Motor neuron (in vitro differentiated cells): ENCODE measurements at places on chromosomes 16 and 17. TPM values are rescaled to one million over a fixed set of nuclear protein-coding genes. Genes with fewer than 3 reads are reported as not detected.
A peak's percentile ranks its signal among the peaks of the same experiment; 100 is the strongest.

MLLT6 gene
- total RNA-seq: 19.4 and 20.7 TPM in 2 replicates

GRCh38 chr17:40351359-40352236, 12.9 kb downstream of the GJD3 start:
- ATAC-seq: no peak

DNA sequence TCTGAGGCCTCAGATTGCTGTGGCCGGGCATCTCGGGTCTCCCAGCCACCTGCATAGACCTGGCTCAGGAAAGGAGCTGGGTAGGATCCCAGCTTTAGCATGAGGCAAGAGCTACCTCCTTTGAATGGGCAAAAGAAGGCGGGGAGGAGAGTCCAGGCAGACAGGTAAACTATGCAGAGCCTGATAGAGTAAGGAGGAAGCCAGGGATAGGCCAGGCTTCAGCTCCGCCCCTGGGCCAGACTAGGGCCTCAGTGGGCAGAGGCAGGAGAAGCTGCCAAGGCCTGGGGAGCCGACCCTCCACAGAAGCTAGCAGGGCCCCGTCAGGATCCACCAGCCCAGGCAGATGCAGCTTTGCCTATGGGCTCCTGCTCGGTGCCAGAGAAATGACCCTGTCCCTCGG, 22.6 kb upstream of the UBE2G1 start:
- no peak for ATAC-seq

ABCA8 gene
- 81.8 and 106 TPM in 2 replicates for total RNA-seq

DNA sequence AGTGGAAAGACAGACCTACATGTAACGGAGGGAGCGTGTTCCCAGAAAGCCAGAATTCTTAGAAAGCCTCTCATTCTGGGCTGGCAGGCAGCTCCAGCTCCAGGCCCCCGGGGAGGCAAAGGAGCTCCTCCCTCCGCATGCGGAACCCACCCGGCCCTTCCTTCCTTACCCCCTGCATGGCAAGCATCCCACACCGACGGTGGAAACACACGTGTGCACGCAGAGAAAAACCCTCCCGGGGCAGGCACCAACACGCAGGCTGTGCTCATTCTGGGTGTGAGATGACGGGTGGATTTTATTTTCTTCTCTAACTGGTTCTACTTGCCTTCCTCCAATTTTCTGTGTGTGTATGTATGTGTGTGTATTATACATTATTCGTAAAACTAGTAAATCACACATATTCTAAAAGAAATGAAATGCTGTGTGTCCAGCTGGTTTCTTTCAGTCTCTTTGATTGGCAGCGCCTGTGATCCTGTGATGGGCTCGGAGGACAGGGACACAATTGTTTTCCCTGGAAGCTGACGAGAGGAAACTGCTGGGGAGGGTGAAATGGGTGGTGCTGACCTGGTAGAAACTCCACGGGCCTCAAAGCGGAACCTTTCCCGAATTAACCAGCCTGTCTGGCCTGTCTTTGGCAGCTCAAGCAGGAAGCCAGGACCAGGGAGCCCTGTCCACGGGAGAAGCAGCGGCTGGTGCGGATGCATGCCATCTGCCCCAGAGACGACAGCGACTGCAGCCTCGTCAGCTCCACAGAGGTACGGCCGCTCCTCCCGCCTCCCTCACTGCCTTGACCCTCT, 22.2 kb downstream of the CARD14 start:
- ATAC-seq: peak; percentile 15

DNA sequence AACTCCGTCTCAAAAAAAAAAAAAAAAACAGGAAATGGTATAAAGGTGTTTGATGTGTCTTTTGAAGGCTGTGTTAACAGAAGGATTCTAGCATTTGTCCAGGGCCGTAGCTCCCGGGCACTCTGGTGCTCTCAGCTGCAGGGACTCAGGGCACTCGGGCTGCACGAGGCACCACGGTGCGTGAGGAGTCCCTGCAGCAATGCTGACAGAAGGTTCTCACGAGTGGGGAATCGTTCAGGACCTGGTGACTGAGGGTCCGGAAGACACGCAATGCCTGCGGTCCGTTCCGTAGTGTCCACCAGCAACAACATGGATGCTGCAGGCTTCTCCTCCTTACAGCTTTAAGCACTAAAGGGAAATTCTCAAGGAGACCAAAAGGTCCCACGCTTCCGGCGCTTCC, 12.6 kb upstream of the FAAP100 start:
- no peak for ATAC-seq

DNA sequence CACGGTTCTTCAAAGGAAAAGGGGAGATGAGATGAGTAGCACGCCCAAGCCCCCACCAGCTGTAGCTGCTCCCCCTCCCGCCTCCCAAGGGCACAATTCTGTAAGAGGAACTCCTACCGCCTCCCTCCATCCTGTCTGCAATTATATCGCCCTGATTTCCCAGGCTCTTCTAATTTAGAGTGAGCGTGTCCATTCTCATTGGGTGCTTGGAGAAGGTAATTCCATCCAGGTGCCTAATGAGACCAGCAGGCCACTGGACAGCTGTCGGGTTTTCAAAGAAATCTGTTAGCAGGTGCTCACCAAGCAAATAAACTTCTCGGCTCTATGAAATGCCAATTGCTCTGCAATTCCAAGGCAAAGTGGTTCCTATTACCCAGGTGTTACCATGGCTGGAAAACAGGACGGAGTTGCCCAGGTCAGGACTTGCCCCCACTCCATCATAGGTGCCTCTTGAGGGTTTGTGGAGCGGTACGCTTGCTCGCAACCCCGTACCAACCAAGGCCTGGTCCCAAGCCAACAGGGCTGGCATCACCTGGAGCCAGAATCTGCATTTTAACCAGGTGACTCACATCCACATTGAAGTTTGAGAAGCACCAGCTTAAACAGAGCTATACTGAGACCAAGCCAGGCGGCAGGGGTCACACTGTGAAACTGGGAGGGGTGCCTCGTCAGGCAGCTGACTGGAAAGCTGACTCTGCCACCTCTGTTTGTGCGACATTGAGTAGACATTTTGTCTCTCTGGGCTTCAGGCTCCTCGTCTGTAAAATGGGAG, 16.5 kb upstream of the MEAK7 start:
- no peak for ATAC-seq
